ENCODE measurements at places on chromosomes 4 and X.
A peak's percentile ranks its signal among the peaks of the same experiment; 100 is the strongest.

DNA sequence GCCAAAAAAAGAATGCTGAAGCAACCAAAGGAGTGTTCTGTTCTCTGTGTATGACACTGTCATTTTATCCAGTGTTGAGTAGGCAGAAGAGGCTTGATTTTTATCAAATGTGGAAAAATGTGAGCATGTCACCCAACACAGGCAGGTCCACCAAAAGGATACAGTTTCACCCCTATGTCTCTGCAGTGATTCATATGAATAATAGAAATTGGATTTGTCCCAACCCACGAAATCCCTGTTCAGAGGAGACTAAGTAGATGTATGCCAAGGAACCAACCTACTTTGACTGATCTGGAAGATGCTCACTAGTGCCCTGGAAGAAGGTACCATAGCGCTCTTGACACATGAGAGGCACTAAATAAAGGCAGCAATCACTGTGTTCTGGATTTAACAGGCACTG, 72.5 kb downstream of the FGF13 start:
- no peak for DNase-seq

DNA sequence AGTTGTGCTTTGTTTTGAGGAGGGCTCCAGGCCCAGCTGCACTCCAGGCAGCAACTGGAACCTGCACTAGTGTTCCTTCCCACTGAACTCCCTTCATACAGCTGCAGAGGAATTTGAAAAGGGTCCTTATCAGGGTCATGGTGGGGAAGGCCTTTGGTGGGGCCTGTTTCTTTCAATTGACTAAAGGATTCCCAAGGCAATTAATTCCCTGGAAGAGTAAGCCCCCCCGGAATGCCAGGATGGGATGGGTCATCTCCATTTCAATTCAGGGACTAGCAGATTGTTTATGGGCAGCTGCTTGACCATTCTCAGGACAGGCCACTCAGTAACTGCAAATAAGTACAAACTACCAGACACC, 45.3 kb downstream of the TSC22D3 start:
- DNase-seq, result no peak

- DNase-seq, result no peak
These were observed 160.3 kb upstream of the VEGFC start for GRCh38 chr4:176953021-176953420.

DNA sequence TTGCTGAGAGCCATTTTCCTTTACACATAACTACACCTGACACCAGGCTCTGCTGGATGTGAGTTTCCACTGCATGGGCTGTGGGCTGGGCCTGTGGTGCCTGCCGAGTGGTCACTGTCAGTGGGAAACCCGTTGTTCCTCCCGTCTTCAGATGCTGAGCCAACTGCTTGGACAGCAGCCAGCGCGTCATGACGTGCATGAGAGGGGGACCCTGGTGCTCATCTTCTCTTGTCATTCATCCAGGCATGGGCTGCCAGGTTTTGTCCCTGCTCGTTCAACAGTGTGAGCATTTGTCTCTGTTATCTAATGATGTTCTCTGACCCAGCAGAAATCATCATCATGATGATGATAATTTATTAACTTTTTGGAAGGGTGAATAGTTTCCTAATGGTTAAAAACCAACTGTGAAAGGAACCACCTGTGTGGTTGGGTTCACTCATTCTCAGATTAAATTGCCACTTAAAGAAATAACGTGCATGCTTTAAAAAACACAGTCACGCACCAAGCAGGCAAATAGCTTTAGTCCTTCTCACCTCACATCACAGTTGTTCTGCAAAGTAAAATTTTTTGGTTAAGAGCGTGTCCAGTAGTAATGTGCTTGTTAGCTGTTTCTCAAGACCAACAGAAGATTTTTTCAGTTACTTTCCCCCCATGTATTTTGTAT, 19.9 kb upstream of the CLDN34 start:
- no peak for DNase-seq

DNA sequence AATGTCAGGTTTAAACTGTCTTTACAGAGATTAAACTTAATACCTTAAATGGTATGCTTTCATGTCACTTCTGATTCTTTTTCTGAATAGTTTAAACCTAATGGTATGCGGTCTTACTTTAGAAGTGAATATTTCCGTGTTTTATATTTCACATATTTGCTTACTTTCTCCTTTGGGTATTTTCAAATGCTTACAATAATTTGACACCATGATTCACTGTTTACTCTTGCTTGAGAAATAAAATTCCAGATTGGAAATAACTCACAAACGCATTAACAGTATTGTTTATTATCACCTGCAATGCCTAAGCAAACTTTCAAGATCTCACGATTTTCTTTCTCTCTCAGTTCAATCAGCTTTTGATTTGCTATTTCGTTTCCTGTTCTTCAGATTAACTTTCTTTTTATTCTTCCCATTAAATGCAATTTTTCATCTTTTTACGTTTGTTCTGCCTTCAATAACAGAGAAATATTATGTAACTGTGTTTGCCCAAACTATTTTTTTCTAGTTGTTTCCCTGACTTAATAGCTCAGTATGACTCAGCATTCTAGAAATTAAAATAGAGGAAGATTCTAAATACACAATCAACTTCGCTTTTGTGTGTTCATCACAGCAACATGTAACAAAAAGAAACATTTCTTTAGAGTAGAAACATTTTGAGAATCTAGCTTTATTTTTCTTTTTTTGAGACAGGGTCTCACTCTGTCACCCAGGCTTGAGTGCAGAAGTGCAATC, 955.5 kb upstream of the PRKX start:
- DNase-seq, result no peak

DNA sequence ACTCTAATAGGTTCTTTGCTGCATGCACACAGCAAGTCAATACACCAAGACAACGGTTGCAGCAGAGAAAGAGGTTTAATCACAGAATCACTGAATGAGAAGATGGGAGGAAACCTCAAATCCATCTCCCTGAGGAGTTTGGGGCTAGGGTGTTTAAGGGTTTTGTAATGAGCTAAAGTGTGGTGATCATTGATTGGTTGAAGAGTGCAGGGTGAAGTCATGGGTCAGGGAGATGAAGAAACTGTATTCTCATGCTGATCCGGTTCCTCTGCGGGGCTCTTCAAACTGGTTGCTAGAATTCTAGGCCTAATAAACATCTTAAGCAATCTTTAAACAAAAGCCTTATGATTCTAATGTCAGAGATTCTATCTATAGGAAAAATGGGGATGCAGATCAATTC, 432.5 kb upstream of the FAM47C start:
- DNase-seq, result no peak

DNA sequence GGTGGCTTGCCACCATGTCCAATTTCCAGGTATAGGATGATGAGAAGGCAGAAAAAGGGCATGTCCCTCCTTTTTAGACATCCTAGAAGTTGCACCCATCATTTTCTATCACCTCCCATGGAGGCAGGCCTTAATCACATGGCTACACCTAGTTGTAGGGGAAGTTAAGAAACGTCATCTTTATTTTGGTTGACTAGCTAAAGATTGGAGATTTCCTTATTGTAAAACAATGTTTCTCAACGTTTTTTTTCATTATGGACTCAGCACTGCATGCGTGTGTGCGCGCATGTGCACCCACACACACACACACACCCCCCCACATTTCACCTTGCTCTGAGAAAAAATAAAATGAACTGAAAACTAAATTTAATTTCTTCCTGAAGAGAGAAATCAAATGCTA, 2.0 kb upstream of the CXCL9 start:
- no peak for DNase-seq

GRCh38 chr4:94407846-94408245, 43.9 kb upstream of the PDLIM5 start:
- no peak for DNase-seq

DNA sequence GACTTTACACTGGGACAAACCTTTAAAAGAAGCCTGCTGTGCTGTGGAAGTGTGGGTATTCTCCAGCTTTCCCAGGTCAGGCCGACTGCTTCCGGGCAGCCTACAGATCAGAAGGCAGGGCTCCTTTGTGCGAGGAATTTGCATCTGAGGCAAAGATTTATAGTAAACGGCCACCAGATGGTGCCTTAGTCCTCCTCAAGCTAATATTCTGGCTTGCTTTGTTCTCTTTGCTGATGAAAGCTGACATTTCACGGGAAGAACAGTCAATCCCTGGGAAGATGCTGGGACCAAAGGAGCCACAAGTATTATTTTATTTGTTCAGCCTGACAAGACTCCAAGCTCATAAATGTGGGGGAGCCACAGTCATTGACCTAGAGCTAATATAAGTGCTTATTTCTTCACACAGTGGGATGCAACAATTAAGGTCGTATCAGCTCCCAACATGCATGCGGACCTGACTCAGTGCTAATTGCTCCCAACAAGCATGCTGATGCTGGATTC, 120.7 kb upstream of the TRIM2 start:
- DNase-seq, result peak; percentile 90

GRCh38 chrX:100654261-100654660, 10.3 kb downstream of the SRPX2 start:
- DNase-seq, result peak; percentile 28

DNA sequence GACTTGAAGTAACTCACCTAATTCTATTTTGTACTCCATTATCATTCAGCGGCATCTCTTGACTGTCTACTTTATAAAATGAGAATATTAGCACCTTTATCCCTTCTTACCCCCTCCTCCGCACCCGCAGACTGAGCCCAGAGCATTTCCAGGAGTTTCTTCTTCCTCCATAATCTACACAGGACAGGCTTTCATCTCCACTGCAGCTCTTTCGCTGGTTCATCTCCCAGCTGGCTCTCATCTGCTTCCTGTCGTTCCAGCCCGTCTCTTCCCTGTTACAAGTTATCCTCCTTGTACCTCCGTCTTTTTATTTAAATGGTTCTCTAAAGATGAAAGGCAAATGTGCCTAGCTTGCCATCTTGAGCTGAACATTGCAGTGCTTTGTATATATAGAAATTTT, 39.8 kb downstream of the GALNT7 start:
- DNase-seq, result no peak

DNA sequence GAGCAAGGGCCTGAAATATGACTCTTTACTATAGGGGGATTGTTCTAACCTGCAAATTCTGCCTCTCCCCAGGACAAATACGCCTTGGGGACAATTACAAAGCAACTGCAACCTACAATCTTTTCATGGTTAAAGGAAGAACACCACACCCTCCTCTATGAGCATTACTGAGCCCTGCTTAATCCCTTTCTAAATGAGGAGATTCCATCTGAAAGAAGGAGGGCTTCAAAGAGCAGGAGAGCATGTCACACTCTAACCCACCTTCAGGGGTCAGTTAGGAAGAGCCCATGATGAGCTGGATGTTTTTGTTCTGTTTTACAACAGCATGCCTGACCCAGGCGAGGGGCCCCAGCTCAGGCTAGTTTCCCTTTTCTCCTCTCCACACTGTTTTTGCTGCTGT, 134.0 kb upstream of the ANXA3 start:
- DNase-seq, result no peak

- DNase-seq, result no peak
These were observed 27.1 kb downstream of the CD99L2 start for GRCh38 chrX:150871341-150871811.

GRCh38 chr4:25123236-25123635, 37.0 kb downstream of the SEPSECS start:
- DNase-seq, result no peak

GRCh38 chr4:80420638-80421037, 85.1 kb downstream of the CFAP299 start:
- DNase-seq, result no peak

GRCh38 chr4:38957261-38957815, 74.9 kb downstream of the TMEM156 start:
- DNase-seq, result no peak

- DNase-seq, result no peak
These were observed 5.1 kb downstream of the IL3RA start for GRCh38 chrX:1341545-1342184.

- DNase-seq, result no peak
These were observed 16.0 kb upstream of the LSM6 start for GRCh38 chr4:146159384-146160058.

DNA sequence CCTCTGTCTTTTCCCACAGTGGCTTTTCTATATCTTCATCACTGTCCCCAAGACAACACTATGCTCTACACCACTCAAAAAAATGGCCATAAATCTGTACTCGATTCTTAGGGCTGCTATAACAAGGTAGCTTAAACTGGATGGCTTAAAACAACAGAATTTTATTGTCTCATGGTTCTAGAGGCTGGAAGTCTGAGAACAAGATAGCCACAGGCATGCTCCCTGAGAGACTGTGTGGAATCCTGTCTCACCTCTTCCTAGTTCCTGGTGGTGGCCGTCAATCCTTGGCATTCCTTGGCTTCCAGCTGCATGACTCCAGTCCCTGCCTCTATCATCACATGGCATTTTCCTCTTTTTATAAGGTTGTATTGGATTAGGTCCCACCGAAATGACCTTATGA, 70.7 kb upstream of the DCLK2 start:
- peak; percentile 2 for DNase-seq

- no peak for DNase-seq
These were observed 17.6 kb downstream of the GPR174 start for GRCh38 chrX:79162076-79162475.

DNA sequence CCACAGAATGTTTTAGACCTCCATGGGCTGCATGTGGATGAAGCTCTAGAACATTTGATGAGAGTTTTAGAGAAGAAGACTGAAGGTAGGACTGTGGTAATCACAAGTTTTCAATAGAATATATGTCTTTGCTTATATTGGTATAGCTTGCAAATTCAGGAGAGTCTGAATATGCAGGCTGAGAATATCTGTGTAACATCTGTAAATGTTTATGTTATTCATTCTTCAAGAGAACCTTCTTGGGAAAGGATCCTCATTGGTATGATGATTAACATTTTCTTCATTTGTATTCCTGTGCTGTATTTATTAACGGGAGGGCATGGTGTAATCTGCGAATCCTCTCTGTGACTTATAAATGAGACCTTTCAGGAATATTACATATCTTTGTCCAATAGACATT, 52.1 kb upstream of the RHOH start:
- DNase-seq, result no peak

DNA sequence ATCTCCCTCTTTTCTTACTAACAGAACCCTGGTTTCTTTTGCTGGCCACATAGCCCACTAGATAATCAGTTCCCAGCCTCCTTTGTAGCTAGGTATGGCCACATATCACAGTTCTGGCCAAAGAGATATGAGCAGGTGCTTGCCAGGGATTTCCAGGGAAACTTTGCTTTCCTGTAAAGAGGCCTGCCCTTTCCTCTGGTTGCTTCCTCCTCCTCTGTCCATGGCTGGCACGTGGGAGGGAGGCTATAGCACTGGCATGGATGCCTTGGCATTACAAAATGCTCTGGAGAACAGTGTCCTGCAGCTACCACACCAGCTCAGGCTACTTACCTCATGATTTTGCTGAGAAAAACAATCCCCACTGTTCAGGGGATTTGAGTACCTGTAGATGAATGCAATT, 27.5 kb downstream of the RAB33B start:
- DNase-seq, result no peak

- DNase-seq, result no peak
These were observed 102.8 kb downstream of the FRMPD4 start for GRCh38 chrX:12241026-12241425.

DNA sequence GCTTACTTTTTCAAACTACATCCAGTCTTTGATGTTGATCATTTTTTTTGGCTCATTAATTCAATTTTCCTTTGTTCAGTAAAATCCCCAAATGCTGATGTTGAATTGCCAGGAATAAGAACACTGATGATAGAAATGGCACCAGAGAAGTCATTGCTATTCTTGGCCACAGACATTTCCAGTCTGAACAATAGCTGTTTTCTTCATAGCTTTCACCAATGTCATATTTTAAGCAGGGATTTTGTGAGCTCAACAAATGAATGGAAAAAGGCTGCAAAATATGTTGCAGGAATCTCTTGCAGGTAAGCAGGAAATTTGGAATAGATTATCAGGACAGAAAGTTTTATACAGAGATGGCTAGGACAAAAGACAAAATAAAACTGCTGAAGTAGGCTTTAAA, 40.5 kb upstream of the GLRB start:
- no peak for DNase-seq

- DNase-seq, result no peak
These were observed 223.4 kb downstream of the SHROOM3 start for GRCh38 chr4:76658231-76659102.

Data from SW480 (cell line).